ENCODE measurements at places on chromosomes 2 and 18. TPM values are rescaled to one million over a fixed set of nuclear protein-coding genes. Genes with fewer than 3 reads are reported as not detected.

- DNase-seq: no peak
- H3K27ac ChIP-seq: no peak overlapping the region
- peaks cover 66% of the 10 kb centered on the region for H3K36me3 ChIP-seq
- no peak overlapping the region for H3K4me3 ChIP-seq
- no peaks in the 10 kb centered on the region for H3K4me1 ChIP-seq
- H3K27me3 ChIP-seq: no peaks in the 10 kb centered on the region
These were observed 8.4 kb downstream of the CAD start for GRCh38 chr2:27225526-27225925.

- no peaks in the 10 kb centered on the region for H3K27me3 ChIP-seq
- no peaks in the 10 kb centered on the region for H3K4me1 ChIP-seq
- no peak overlapping the region for H3K4me3 ChIP-seq
- no peak overlapping the region for H3K27ac ChIP-seq
- H3K36me3 ChIP-seq: no peaks in the 10 kb centered on the region
These were observed 101.9 kb downstream of the FOXI3 start for GRCh38 chr2:88350331-88351248.

Gene DNAJC10
- 78.0 TPM for total RNA-seq

Gene HAAO
- 4.6 TPM for total RNA-seq
